ENCODE measurements at places on chromosomes 3 and 15.

GRCh38 chr3:128457937-128458336, 8.8 kb downstream of the DNAJB8 start:
- no peak for DNase-seq

GRCh38 chr3:193347521-193348501, 30.7 kb downstream of the ATP13A5 start:
- DNase-seq, result no peak

DNA sequence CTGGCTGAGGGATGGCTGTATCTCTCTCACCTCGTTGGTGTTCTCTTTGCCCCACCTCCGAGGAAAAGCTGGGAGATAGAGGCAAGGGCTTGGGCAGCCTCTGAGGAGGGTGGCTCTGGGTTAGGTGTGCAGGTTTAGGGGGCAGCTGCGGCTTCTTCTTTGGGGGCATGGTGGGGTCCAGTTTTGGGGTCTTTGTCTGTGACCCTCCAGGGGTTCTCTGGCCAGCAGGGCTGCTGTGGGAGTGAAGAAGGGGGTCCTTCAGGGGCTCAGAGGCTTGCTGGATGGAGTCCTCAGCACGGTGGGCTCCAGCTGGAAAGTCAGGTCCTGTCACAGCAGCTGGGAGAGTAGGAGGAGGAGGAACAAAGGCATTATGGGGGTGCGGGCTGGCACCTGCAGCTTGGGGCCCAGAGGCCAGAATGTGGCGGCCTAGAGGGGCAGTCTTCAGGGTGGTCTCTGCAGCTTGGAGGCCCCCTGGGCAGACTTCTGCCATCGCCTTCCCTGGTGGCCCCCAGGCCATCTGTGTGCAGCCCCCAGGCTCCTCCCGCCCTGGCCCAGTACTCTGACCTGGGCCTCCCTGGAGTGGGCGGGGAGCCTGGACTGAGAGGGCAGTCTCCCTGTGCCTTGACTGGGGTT, 7.0 kb downstream of the XIRP1 start:
- DNase-seq, result no peak

- DNase-seq, result no peak
Measured at GRCh38 chr3:107222907-107223306, 154.3 kb upstream of the CCDC54 start.

DNA sequence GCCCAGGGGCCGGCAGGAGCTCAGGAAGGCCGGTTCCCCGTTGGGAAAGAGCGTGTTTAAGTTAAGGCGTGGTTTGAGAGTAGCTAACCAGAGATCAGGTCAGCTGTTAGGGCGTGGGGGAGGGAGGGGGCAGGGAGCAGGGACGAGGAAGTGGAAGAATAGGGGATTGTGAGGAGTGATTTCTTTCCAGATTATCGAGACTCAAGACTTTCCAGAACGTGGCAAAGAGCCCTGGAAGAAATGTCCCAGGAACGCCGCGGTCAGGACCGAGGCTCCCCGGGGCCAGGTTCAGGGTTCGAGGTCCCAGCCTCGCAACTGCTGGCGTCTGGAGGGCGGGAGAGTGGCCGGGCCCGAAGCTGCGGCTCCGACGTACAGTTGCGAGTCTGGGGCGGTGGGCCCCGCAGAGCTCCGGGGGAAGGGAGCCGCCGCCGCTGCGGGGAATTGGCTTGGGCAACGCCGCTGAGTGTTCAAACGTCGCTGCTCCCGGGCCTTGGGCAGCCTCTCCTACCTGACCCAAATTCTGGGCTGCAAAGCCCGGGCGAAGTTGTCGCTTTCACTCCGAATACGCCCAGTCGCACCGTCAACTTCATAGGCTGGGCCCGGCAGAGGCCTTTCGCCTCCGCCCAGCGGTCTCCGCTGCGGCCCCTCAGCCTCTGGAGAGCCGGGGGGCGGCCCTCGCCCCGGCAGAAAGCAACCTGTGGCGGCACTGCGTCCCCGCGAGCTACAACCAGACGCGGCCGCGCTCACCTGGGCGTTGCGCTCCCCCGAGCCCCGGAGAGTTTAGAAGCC, 9.5 kb downstream of the ISL2 start:
- no peak for DNase-seq

GRCh38 chr3:142623194-142623593, 27.0 kb downstream of the PLS1 start:
- DNase-seq, result no peak

DNA sequence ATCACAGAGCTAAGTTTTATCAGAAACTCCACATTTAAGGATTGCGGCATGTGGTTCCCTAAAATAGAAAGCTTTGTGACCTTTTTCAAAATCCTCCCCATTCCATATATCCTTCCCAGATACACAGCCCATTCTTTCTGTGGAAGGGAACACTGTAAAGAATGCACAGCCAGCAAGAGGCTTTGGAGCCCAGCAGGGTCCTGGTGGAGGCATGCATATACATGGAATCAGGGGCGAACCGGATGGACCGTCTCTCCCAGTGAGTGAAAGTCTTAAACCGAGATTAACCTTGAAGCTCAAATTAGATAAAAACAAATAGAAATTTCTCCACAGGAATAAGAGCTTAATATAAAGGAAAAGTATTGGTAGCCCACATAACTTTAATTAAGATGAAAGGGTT, 436.2 kb upstream of the MDFIC2 start:
- no peak for DNase-seq

- peak; percentile 67 for DNase-seq
Measured at GRCh38 chr3:45011756-45012508, 14.2 kb upstream of the CLEC3B start.

- no peak for DNase-seq
Measured at GRCh38 chr3:73846951-73847350, 222.2 kb upstream of the PDZRN3 start.

DNA sequence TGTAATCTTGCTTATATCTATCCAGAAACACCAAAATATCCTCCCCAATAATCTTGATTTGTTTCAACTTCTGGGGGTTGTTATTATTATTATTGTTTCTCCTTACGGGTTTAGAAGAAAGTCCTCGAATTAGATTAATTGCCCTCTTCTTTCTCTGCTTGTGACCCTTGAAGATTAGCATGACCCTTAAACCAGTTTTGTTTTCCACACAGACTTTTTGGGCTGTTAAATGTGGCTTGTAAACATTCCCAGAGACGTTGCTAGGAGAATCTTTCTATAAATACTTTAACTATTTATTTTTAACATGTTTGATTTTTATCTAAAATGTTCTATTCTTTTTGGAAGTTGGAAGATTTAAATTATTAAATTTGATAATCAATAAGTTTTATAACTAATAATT, 4.3 kb upstream of the SUCNR1 start:
- no peak for DNase-seq

- DNase-seq, result no peak
Measured at GRCh38 chr15:101517504-101517903, 28.0 kb upstream of the PCSK6 start.

GRCh38 chr15:44435893-44436667, 8.7 kb downstream of the CTDSPL2 start:
- DNase-seq, result no peak

GRCh38 chr15:25391971-25392721, 46.7 kb downstream of the UBE3A start:
- DNase-seq, result no peak

GRCh38 chr3:101954936-101955335, 105.6 kb downstream of the NFKBIZ start:
- no peak for DNase-seq

- no peak for DNase-seq
Measured at GRCh38 chr3:47772788-47773187, 8.9 kb downstream of the SMARCC1 start.

- no peak for DNase-seq
Measured at GRCh38 chr3:15300323-15301078, 31.9 kb downstream of the SH3BP5 start.

DNA sequence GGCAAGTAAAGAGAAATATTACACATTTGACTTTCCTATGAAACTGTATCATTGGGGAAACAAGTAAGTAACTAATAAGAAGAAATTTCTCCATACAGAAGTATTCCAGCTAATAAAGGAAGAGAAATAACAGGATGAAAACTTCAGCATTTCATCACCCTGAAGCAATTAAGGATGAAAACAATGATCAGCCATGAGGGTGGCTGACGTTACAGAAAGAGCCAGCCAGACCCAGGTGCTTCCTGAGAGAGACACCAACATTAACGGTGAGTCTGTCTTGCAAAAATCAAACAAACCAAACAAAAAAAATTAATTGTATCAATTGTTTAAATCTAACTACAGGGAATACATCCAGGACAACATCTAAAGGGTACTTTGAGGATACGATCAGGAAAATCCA, 190.0 kb downstream of the ARRDC4 start:
- no peak for DNase-seq

- no peak for DNase-seq
Measured at GRCh38 chr3:71304684-71305083, 278.8 kb downstream of the FOXP1 start.

DNA sequence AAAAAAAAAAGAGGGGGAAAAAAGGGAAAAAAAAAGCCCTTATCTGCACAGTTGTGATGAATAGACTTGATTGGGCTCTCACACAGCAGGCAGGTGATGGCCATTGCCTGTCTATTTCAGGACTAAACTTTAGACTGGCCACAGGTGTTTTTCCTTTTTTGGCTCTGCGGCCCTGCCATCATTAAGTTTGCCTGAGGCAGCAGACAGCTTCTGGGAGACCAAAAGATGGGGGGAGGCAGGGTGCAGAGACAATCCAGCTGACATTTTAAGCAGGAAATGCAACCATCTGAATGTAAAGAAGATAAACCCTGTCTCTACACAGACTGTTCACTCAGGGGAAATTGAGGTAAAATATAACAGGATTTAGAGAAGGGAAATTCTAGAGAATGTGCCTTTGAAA, 295.0 kb upstream of the KCNH8 start:
- DNase-seq, result no peak

DNA sequence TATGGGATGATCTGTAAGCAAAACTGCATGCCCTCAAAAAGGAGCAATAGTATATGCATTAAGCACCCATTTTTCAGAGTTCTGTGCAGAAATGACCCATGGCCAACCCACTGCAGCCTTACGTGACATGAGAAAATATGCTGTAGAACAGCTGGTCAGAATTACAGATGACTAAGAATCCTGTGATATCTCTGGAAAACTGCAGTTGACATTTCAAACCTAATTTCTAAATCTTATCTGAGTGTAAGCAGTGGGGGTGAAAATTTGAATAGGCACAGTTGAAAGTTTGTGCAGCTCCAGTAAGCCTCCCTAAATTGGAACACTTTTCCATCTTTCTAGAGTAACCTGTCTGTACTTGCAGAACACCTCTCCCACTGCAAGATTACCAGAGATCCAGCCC, 28.7 kb upstream of the COL6A6 start:
- DNase-seq, result no peak

- no peak for DNase-seq
Measured at GRCh38 chr3:181006541-181006940, 17.0 kb upstream of the DNAJC19 start.

DNA sequence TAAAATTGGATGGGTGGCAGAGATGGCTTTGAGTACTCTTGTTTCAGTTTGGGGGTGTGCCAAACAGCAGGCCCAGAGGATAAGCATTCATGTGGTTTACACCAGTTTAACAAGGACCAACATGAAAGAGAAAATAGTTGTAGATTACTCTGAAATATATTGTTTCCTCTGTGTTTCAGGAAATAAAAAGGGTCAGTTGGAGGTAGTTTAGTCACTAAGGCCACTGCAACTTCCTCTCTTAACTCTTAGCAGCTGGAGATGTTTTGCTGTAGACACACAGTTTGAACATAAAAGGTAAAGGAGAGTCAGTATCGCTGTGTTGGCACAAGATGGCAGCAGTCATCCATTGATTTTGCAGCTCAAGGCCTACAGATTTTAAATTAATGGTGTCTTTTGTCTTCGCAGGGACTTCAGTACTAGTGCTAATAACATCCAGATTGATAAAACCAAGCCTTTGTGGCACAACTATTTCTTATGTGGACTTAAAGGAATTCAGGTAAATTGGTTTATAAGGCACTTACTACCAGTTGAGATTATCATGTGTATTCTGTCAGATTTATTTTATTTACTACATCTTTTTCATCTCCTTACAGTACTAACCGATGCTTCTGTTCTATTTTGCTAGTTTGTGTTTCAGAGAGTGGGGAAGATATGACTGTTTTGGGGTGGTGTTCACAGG, 65.5 kb downstream of the GALK2 start:
- DNase-seq, result no peak

GRCh38 chr3:179146911-179147513, 1.1 kb upstream of the PIK3CA start:
- DNase-seq, result peak; percentile 61

- no peak for DNase-seq
Measured at GRCh38 chr3:187765342-187765741, 20.1 kb upstream of the BCL6 start.
